Mucosa of descending colon (tissue), 3 donors: ENCODE measurements at places on chromosomes 12 and 14. TPM values are rescaled to one million over a fixed set of nuclear protein-coding genes. Genes with fewer than 3 reads are reported as not detected.

- no peak for DNase-seq
These were observed 124.1 kb downstream of the GALC start for GRCh38 chr14:87868920-87869319.

DNA sequence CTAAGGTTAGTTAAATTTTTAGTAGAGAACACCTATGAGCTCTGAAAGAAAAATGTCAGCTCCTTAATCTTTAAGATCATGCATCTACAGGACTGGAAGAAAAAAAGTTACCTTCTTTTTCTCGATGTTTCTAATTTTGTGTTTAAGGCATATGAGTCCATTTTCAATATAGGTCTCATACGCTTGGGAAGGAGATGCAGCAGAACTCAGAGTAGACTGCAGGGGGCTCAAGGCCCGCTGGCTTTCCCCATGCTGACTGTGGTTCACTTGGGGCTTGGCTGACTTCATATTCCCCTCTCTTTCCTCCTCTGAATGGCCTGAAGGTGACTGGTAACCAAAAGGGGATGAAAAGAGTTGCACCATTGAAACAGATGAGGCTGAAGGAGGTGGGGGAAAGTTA is 1.5 kb downstream of the CAPRIN2 start:
- DNase-seq, result no peak

GRCh38 chr14:22974530-22975313 is 7.6 kb downstream of the AJUBA start:
- DNase-seq, result no peak

GRCh38 chr14:72254202-72254936 is 322.1 kb downstream of the RGS6 start:
- no peak for DNase-seq

- no peak for DNase-seq
These were observed 536.8 kb upstream of the ATP2B1 start for GRCh38 chr12:90245391-90245790.

PPM1H gene
- total RNA-seq, result 6.1 TPM

DNA sequence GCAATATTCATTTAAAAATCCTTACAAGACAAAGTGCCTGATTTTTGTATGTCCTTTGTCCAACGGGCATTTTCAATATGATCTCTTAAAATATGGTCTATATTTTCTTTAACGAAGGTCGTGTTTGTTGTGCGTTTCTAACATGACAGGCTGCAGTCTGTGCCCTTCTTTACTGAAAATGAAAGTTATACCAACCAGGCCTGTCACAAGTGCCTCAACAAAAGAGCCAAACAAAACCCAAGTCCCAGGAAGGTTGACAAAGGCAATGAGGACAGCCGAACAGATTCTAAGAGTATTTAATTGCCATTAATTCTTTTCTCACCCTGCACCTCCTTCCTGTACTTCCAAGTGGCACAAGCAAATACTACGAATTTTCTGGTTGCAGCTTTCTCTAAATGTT is 13.9 kb downstream of the PAX9 start:
- DNase-seq, result no peak

DNA sequence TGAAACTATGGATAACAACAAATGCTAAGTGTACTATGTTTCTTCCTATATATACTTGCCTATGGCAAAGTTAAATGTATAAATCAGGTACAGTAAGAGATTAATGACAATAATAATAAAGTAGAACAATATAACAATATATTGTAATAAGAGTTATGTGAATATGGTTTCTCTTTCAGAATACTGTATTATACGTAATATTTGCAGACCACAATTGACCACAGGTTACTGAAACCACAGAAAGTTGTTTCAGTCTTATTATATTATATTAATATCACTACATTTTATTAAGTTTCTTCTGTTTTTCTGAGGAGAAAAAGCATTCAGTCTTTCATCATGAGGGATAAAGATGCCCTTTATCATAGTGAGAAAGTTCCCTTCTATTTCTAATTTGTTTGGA is 131.2 kb downstream of the EML1 start:
- no peak for DNase-seq

PTGDR gene
- 23.7 TPM for total RNA-seq

GRCh38 chr14:104604458-104605449 is at the start of gene TMEM179:
TMEM179 (minus strand) TSS chr14:104604772; CDS start chr14:104604741, 31 bp downstream.
- no peak for DNase-seq

- DNase-seq, result no peak
These were observed 43.0 kb downstream of the PPP4R4 start for GRCh38 chr14:94217116-94217515.

PMCH gene
- not detected for total RNA-seq
